ENCODE measurements at places on chromosomes 2 and 18.

DNA sequence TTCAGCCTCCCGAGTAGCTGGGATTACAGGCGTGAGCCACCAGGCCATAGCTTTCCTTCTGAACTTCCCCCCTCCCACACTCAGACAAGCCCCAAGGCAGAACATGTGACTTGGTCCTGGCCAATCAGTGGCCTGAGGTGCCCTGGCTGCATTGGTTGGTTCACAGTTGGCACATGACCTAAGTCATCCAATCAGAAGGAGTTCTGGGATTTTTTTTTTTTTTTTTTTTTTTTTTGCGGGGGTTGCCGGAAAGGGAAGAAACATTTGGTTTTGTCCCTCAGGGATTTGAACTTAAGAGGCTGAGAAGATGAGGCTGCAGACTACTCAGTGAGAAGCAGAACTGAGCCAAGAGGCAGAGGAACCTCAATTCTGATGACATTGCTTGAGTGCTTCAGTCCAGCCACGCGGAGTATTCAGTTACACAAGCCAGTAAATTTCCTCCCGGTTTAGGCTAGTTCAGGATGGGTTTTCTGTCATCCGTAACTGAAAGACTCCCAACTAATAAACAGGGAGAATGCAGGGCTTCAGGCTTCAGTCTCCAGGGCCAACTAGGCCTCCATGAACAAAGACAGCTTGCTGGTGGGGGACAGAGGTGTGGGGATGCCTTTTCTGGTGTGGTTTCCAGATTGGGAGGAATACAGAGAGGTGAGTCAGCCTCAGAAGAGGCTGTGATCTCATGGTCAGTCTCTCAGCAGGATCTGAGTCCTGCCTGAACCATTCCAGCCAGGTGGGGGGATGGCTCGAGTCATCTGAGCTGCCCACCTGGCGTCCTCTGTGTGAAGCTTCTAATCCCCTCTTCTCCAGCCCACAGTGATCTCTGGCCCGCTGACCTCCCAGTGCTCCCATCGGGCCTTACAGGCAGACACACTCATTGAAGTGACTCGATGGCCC lies 9.2 kb downstream of the PTMA start:
- no peak for DNase-seq

DNA sequence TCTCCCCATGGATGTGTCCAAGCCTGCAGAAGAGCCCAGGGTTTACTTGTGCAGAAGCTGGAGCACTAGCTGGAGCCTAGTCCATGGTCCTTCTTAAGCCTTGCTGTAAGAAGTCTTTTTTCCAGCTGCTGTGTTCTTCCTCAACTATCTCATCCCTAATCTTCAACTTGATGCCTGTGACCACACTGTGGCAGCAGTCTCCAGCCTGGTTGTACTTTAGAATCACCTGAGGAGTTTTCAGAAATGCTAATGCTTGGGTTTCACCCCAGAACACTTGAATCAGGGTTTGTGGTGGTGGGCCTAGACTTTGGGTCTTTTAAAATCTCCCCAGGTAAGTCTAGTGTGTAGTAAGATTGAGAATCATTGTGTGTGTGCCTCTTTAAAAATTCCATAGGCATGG lies 173.6 kb downstream of the ADCYAP1 start:
- DNase-seq, result no peak

DNA sequence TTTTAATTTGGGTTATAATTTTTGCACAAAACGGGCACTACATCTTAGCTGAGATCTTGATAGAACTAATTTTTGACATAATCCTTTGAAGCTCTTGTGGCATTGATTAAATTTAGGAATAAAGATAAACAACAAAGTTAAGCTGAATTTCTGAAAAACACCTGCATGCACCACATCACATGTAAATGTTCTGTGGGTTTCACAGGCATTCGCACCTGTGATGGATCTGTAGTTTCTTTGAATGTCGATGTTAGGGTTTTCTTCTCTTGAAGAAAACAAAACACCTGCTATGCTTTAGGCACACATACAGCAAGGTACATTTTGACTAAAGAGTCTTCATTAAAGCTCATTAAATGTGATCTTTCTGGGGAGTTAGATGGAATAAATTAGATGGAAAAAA lies 60.3 kb downstream of the RPIA start:
- DNase-seq, result no peak

- DNase-seq, result no peak
Observed at GRCh38 chr2:161337247-161337646, 29.0 kb downstream of the PSMD14 start.

GRCh38 chr2:234468503-234468902 lies 28.4 kb downstream of the ARL4C start:
- no peak for DNase-seq

GRCh38 chr2:46230115-46230571 lies 67.1 kb upstream of the EPAS1 start:
- no peak for DNase-seq

DNA sequence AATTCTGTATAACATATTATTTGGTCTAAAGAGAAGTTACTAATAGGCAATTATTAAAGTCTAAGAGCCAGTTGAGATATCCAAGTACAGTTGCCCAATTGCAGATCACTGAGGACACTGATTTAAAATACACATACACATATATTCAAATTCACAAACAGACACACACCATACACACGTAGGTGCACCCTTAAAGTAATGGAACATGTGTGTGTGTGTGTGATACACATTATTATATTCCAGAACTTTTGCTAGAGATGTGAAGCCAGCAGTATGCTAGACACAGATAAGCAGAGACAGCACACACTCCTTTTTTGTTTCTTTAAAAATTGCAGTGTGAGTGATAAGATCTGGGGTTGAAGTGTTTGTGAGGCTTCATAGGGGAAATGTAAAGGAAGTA lies 292.5 kb downstream of the CNTNAP5 start:
- no peak for DNase-seq

DNA sequence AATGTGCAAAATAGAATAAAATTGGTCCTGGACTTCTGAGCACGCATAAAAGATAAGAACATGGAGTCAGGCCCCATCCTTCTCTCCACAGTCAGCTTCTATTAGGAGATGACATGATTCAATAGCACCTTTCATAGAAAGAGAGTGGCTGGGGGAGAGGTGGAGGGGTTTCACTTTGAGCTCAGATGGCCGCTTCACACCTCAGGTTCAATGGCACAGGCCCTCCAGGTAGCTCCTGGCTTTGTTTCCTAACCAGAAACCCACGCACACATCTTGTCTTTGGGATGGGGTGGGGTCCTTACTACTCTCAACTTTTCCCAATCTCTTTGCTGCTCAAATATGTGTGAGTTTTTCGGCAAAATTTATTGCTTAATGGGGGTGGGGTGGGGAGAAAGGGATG lies 332.3 kb downstream of the CLIP4 start:
- DNase-seq, result no peak

GRCh38 chr18:8997634-8998033 lies 104.9 kb upstream of the NDUFV2 start:
- no peak for DNase-seq

- no peak for DNase-seq
Observed at GRCh38 chr18:55552526-55553189, 35.3 kb downstream of the TCF4 start.

- DNase-seq, result no peak
Observed at GRCh38 chr18:76252880-76253279, 242.2 kb downstream of the ZNF516 start.

DNA sequence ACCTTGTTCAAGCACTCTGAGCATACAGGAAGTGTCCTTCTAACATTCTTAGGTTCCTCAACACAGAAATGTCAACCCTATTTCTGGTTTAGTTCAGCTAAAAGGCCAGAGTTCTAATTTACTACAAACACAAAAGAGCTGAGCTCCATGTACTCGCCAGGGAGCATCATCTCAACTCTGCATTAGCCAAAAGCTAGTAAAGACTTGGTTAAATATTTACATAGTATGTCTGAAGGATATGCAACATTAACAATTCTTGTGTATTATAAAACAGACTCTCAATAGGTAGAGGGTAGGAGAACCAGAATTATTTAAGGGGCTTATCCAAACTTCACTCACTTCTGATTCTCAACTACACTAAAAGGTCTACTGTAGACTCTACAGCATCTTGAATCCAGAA lies 154.6 kb downstream of the THADA start:
- DNase-seq, result no peak

GRCh38 chr2:119772128-119772527 lies 12.4 kb downstream of the PTPN4 start:
- no peak for DNase-seq

GRCh38 chr18:36128907-36129299 lies 237 bp downstream of the SLC39A6 start:
- no peak for DNase-seq

GRCh38 chr2:25279091-25279651 lies 62.6 kb downstream of the DNMT3A start:
- no peak for DNase-seq

DNA sequence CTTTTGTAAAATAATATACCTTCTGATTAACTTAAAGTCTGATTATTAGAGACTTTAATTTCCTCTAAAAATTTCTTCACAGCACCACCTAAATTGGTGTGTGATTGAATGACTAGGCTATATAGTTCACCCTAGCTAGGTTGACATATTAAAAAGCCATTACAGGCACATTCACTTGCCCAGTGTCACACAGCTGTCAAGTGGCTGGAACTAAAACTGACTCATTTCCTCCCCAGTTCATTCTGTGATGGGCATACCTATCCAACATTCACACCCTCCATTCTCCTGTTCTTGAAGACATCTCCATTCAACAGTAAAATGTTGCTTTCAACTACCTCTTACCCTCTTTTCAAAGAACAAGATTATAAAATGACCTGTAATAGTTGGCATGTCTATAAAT lies 334.5 kb downstream of the ARHGAP15 start:
- no peak for DNase-seq

DNA sequence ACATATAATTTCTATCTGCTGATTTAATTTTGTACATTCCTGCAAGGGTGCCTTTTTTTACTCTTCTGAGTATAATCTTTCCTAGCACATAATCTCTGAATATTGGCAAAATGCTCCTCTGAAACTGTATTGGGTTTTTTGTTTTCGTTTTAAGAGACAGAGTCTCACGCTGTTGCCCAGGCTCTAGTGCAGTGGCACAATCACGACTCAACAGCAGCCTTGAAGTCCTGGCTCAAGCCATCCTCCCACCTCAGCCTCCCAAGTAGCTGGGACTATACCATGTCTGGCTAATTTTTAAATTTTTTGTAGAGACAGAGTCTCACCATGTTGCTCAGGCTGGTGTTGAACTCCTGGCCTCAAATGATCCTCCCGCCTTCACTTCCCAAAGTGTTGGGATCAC lies 104.9 kb downstream of the SPTBN1 start:
- no peak for DNase-seq

DNA sequence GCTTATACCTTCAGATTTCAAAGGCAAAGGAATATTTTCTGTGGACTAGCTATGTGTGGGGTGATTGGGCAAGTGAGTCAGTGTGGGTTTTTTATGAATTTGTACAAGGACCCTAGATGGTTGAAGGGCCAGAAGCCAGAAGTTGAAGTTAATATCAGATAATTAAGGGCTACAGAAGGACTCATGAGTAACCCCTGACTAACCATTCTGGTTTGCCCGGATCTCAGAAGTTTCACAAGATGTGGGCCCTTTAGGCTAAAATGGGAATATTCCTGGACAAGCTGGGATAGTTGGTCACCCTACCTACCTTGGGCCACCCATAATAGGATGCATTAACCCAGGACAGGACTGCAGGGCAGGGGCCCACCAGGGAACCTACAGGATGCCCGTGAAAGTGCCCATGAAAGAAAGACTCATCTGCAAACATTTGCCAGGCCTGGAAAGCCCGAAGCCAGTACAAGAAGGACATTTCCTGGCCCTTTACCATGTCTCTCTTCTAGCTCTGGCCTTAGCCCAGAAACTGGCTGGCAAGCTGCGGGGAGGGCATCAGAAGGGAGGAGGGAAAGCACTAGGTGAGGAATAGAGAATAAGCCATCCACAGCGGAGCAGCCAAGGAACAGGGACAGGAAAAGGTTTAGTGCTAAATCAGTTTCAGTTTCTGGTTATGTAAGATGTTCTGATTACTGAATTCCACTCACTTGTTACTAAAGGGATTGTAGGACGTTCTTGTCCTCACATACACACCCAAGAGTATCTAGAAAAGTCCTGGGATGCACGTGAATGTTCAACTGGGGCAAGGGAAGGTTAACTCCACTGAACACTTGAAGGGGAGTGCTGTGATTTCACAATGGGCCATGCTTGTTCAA lies 33.6 kb downstream of the GCG start:
- no peak for DNase-seq

GRCh38 chr2:47243596-47244323 lies 88.7 kb upstream of the STPG4 start:
- no peak for DNase-seq

DNA sequence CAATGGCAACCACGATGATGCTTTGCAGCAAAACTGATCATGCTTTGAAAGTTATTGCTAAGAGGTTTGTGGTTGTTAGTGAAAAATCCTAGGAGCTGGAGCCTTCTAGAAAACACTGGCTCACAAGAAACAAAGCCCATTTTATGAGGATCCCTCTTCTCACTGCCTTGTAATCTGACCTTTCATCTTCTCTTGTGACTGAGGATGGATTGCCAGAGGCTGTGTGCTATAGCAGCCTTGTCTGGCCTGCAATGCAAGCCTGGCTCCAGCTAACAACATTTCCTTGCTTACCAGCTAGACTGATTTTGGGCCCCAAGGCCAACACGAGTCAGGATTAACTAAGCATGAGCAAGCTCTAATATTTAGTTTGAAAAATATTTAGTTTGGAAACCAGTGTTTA lies 13.1 kb downstream of the PIEZO2 start:
- no peak for DNase-seq

DNA sequence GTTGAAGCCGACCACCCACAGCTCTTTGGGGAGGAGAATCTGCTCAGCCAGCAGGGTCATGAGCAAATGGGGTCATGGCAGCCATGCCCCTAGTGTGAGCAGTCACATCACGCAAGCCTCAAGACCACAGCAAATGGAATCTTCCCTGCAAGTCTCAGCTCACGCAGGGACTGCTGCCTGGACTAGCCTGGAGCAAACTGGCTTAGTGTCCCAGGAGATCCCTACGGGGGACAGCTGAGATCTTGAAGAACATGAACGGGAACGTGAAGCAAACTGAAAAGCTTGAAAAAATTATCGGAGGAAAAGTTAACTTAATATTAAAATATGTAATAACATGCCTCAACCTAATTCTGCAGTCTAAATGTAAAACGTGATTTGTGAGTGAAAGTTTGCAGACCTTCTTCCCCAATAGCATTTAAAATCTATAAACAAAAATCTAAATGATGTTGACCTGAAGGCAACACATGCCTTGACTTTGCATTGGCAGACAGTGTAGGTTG lies 118.4 kb downstream of the FAM124B start:
- no peak for DNase-seq
